ENCODE measurements at places on chromosomes 13 and 19.

- no peak for DNase-seq
Measured at GRCh38 chr19:6387372-6387771, 5.6 kb downstream of the GTF2F1 start.

GRCh38 chr13:50161052-50161451 lies 145.8 kb downstream of the KCNRG start:
- no peak for DNase-seq

- no peak for DNase-seq
Measured at GRCh38 chr19:30135797-30136196, 193.8 kb downstream of the URI1 start.

DNA sequence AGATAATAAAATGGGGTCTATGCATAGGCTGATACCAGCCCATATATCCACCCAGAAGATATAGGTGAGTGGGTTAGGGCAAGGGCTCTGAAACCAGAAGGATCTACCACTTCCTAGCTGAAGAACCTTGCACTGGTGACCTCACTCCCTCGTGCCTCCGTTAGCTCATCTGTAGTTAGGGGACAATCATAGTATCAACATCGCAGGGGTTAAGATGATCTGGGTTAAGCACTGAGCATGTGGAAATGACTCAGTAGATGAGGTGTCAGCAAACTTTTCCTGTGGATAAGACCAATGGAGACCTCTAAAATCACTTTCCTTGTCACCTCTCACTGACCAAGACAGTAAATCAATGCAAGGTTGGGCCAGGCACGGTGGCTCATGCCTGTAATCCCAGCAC lies 30.5 kb downstream of the TNFSF14 start:
- no peak for DNase-seq

DNA sequence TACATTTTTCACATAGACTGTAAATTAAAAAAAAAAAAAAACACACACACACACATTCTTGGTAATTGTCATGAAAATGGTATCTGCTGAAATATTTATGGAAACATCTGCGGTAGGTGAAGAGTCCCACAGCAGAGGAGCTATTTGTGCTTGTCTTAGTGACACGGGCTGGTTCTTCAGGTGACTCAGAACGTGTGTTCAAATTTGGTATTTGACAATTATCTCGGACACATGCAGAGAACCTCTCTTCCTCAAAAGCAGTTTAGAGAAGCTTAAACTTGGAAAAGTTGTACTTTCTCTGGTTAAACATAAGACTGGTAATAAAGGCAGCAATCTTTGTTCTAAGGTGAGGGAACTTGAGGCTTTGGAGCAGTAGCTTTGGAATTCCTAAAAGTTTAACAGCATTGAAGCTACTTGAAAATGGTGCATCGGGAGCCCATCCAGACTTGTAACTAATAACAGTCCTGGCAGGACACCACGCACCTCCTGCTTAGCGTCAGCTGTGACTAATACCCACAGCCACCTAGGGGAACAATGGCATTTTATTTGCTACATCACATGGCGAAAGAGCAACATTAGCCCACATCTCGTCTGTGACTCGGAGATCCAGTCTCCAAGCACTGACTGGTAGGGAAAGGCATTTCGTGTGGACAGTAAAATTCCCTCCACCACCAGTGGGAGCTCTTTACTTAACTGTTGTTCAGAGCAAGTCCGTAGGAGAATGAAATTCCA lies 1505.1 kb upstream of the SLC10A2 start:
- DNase-seq, result no peak

GRCh38 chr19:30326393-30326710 lies 45.8 kb upstream of the ZNF536 start:
- no peak for DNase-seq

DNA sequence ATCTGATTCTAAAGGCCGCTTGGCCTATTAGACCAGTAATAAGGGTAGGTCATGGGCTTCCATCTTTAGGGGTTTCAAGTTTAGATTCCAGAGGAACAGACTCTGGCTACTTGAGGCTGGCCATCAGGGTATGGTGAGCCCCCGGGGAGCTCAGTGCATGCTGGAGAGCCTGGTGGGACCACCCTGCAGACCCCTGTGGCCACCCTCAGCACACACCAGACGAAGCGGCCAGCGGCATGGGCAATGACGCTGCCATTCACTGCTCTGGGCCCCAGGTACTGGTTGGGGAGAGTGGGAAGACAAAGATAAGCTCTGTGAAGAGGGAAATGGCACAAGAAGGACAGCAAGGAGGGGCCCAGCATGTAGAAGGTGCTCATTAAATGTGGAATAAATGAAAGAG lies 98.8 kb upstream of the SLC15A1 start:
- no peak for DNase-seq

DNA sequence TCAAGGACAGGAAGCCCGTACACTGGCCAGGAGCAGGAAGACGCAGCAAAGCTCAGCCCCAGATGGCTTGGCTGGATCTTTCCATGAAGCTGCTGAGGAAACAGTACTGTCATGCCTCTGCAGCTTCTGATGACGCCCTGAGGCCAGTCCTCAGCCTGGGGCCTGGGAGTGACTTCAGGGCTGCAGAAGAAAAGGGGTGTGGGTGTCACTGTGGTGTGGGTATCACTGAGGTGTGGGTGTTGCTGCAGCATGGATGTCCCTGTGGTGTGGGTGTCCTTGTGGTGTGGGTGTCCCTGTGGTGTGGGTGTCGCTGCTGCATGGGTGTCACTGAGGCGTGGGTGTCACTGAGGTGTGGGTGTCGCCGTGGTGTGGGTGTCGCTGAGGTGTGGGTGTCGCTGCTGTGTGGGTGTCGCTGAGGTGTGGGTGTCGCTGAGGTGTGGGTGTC lies 12.0 kb upstream of the GAS6 start:
- no peak for DNase-seq

DNA sequence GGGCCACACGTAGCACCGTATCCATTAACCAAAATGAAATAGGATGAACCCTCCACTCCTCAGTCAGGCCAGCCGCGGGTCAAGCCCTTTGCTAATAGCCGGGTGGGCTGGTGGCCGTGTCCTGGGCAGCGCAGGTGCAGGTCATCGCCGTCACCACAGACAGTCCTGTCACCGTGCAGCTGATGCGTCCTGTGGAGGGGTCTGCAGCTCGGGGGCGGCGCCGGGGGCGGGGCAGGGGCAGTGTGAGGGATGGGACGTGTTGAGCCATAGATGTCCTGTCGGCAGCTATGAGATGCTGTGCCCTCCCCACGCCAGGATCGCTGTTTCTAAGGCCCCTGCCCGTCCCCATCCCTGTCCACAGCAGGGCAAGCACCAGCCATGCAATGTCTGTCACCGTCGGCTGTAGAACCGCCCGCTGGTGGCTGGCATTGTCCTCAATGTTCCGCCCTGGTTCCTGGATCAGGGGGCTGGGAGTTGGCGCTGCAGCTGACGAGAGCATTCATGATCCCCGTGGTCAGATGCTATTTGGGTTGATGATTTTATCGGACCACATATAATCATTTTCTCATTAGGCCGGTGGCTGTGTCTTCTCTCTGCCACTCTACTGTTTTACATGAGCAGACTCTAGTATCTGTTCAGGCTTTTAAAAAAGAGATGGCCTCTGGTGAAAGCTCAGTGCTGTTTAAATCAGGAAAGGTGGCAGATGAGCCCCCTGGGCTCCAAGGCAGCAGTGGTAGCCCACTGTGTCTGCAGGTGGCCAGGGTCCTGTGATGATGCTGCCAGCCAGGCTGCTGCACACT lies 126.1 kb downstream of the KDM4B start:
- no peak for DNase-seq

DNA sequence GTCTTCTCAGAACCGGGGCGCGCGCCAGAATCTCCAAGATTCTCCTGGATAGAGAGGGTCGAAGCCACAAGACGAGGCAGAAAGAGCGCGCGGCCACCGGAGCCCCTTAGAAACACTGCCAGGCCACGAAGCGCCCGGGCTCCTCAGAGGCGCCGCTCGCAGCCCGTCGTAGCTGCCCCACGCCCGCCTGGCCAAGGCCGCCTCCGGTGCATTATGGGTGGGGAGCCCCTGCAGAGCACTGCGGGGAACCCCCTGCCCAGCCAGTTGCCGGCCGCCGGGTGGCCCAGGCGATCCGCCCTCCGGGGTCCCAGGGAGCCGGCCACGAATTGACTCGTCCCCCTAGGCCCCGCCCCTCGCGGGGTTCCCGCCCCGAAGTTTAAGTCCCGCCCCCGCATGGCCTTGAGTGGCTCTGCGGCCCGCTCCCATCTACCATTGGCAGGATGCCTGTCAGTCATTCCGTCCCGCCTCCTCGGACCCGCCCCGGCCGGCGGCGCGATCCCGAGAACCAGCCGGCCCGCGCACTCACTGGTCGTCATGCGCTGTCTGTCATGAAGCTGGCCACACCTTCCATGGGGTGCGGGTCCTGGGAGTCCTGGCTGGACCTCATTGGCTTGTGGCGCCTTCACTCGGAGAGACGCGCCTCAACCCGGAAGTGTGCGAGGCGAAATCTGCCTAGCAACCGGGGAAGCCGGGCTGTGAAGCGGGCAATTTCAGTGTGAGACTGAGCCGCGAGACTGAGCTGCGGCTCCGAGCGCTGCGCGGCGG lies 20.2 kb upstream of the GATAD2A start:
- peak; percentile 99 for DNase-seq

- DNase-seq, result no peak
Measured at GRCh38 chr13:37127691-37128241, 22.3 kb upstream of the CSNK1A1L start.

GRCh38 chr19:5137571-5138124 lies 168.7 kb downstream of the KDM4B start:
- DNase-seq, result no peak

DNA sequence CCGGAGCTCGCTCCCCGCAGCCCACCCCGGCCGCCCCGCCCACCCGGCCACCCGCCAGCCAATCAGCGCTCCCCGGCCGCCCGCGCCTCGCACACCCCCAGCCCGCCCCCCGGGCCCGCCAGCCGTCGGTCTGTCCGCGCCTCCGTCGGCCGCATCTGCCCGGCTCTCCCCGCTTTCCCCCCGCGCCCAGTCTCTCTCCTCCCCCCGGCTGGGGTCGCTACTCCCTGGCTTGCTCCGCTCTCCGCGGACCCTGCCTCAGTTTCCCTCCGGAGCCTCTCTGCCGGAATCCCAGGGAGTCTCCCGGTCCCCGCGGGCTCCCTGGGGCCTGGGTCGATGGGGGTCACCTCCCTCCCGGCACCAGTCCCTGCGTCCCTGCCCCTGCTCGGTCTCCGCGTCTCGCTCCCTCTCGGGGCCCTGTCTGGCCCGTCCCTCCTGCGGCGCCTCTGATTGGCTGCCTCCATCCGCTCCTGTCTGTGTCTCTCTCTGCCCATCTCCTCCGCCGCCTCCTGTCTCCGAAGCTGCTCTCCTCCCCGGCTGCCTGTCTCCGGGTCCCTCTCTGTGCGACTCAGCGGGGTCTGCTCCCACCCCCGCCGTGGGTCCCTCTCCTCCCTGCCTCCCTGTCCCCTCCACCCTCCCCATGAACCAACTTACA lies 484 bp downstream of the IL11 start:
- no peak for DNase-seq

GRCh38 chr19:48501494-48502349 lies 9.9 kb downstream of the LMTK3 start:
- no peak for DNase-seq

DNA sequence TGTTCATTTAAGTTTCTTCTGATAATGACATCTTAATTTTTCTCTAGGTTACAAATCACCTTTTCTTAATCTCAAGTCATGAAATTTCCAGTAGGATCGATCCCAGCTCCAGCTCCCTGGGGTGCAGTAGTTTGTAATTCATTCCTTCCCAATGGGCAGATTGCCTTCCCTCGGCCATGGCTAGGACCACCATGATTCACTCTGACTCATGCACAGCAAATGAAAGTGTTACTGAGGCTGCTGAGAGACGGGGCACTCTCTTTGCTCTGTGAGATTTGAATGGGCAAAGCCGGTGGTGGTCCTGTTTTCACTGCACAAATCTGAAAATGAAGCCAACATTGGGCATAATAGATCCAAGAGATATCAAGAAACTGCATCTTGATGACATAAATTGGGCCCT lies 202.8 kb upstream of the IRS2 start:
- no peak for DNase-seq

DNA sequence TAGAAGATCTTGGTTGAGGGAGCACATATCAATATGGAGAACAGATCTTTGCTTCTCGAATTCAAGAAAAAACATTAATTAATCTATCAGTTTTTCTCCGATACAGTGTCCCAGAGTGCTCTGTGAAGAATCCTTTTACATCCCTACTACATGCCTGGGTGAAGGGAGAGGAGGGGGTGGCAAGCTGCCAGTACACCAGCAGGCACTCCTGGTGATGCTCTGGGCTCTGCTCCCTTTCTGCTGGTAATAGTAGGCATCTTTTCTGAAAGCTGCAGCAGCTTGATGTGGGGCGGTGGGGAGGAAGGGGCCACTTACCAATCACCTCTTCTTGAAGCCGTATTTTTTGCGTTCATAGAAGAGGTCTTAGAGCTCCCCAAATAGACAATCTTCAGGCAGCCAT lies 30.7 kb downstream of the PBX4 start:
- no peak for DNase-seq

DNA sequence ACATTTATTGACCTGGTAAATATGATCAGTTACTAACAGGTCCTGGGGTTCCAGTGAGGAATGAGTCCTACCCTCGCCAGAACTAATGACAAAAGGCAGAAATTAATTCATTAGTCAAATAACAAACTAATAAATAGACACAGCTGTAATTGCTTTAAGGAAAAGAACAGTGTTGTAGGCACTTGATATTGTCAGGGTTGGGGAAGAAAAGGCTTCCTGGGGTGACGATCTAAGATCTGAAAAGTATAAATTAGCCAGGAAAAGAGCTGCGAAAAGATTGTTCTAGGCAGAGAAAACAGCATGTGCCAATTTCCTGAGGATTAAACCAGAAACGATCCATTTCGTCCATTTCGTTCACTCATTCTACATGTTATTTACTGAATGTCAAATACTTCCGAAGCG lies 670 bp upstream of the CHAF1A start:
- no peak for DNase-seq

- DNase-seq, result no peak
Measured at GRCh38 chr19:42216653-42217519, 591 bp downstream of the DEDD2 start.

DNA sequence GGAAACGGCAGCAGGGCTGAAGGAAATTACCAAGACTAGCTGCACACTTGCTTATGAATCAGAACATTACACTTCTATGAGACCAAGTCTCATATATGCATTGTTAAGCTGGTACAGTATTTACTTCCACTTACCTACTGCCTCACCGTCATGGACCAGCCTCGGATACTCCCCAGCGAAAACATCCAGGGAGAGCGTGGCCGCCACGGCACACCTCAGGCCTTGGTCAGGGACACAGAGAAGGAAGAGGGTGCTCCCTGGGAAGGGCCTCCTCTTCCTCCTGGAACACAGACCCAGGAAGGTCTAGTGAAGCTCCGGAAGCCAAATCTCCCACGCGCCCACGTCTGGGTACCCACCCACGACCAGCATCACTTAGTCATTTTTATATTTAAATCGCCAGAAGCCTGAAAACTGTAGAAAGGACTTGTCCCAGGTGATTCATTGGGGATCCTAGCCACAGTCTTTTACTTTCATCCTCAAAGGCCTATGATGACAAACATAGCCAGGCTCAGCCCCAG lies 24.4 kb upstream of the MTIF3 start:
- no peak for DNase-seq
